Ecto neural progenitor cell (in vitro differentiated cells): ENCODE measurements at places on chromosomes 16 and 17.
A peak's percentile ranks its signal among the peaks of the same experiment; 100 is the strongest.

DNA sequence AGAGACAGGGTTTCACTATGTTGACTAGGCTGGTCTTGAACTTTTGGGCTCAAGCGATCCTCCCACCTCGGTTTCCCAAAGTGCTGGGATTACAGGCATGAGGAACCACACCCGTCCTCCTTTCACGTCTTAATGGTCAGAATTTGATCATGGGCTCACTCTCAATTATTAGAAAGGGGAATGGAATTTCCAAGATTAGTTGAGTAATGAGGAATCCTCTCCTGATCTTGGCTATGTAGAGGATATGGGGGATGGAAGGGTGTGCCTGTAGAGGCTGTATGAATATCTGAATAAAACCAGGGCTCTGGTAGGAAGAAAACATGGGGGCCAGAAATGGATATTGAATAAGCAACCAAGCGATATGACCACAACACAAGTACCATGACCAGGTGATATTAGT lies 25.9 kb upstream of the SMURF2 start:
- DNase-seq: no peak

- no peak for DNase-seq
Observed at GRCh38 chr16:88798073-88798472, 5.5 kb upstream of the CDT1 start.

GRCh38 chr16:49466529-49466831 lies 92.9 kb downstream of the C16orf78 start:
- no peak for DNase-seq

DNA sequence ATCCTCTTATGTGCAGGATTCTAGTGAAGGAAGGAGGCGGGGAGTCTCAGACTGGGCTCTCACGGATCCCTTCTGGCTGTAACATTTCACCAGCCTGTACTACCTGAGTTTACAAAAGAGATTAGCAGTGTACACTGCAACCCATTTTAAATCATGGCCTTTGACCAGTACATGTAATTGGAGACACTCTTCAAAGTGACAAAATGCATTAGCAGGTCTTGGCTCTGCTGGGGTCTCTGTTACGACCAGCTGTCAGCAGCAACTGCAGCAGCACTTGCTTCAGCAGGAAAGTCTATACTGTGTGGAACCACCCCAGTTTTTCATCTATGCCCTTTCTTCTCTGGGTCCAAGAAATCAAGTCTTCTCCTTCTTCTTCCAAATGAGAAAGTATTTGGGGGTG lies 322.8 kb upstream of the ASIC2 start:
- no peak for DNase-seq

- no peak for DNase-seq
Observed at GRCh38 chr16:2415085-2415484, 14.2 kb upstream of the CCNF start.

GRCh38 chr16:25014500-25015147 lies 545 bp downstream of the ARHGAP17 start:
- DNase-seq: peak; percentile 76

DNA sequence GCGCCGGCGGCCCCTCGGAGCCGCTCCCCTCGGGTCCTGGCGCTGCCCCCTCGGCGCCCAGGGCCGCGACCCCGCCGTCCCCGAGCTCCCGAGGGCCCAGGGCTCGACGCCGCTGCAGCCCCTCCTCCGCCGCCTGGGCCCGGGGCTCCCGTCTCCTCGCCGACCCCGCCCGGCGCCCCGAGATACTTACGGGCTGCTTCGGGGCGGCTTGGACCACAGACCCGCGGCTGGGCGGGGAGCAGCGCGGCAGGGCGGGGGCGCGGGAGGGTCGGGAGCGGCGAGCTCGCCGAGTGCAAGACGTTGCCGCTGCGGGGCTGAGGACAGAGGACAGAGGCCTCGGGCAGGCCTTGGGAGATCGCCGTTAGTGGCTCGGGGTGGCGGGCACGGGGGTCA lies 290 bp downstream of the TOB1 start:
- DNase-seq: no peak

GRCh38 chr17:42720996-42721583 lies 23.8 kb downstream of the EZH1 start:
- no peak for DNase-seq

GRCh38 chr16:87306516-87306915 lies 10.7 kb downstream of the C16orf95 start:
- DNase-seq: no peak

DNA sequence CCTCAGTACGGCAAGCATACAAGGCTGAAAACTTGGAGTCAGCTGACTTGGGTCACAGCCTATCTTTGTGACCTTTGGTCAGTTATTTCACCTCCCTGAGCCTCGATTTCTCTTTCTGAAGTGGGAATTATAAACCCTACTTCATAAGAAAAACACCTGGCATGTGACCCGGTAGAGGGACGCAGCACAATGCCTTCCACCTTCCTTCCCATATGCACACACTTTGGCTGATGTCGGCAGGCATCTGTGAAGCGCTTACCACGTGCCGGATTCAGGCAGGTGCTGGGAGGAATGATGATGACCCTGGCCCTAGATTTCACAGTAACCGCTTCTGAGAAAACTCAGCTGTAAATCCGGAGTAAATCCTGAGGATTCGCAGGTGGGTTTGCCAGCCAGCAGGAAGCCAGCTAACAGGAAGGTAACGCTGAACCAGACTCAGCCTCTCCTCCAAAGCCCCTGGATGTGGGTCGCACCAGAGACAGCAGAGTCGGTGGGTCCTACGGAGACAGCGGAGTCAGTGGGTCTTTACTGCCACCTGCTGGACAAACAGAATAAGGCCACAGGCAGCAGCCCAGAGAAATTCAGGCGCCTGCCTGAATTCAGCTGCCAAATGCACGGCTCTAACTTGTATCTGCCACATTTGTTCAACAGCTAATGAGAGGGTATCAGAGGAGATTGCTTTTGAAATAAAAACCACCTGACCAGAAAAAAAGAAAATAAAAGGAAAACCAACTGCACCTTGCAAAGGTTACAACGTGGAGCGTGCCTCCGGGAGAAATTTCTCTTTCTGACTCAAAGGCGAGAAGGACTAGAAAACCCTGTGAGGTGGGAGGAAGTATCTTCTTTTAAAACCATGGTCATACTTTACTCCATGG lies 16.6 kb downstream of the COPRS start:
- peak; percentile 89 for DNase-seq

- DNase-seq: no peak
Observed at GRCh38 chr16:27235055-27235937, 32.0 kb downstream of the KDM8 start.

- DNase-seq: no peak
Observed at GRCh38 chr17:17675925-17676534, 5.2 kb upstream of the RAI1 start.

DNA sequence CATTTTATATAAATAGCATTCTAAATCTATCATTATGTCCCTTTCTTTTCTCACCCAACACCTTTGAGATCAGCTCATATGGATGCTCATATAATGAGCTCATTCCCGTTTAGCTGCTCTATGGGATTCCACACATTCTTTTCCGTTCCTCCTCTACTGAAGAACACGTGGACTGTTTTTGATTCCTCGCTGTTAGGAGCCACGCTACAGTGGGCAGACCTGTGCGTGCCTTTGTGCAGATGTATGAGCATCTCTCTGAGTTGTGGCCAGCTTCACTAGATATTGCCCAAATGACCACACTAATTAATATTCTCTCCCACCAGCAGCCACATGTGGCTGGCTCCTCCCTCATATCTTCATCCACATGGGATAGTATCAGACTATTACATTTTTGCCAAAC lies 6.0 kb upstream of the TNFRSF13B start:
- no peak for DNase-seq

DNA sequence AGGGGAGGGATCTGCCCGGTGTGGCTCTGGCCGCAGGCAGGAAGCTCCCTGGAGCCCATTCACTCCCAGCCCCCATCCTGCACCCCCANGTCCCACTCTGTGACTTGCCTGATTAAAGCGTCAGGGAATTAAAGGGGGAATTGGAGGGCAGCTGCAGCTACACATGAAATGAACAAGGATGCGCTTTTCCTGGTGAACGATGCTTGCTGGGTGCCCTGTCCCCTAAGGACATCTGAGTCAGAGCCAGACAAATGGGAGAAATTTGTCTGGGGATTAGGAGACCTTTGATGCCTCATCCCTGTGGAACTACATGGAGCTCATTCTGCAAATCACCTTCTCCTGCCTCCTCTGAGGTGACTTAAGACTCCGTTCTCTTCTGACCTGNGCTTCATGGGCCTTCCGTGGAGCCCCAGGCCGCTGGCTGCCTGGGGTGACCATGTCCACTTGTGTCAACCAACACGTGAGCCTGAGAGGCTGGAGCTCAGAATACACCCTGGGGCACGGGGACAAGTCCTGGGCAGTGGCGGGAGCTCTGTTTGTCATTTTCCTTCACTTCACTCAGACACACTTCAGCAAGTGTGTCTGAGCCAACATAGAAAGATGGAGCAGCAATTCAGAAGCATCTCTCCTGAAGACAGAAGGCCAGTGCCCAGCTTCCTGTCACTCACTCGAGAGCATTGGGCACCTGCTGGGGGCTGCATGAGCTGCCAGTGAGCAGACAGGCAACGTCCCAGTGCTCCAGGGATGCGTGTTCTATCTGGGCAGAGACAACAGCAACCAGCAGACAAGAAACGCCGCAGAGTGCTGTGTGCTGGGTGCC lies 54.1 kb downstream of the METRNL start:
- peak; percentile 34 for DNase-seq

DNA sequence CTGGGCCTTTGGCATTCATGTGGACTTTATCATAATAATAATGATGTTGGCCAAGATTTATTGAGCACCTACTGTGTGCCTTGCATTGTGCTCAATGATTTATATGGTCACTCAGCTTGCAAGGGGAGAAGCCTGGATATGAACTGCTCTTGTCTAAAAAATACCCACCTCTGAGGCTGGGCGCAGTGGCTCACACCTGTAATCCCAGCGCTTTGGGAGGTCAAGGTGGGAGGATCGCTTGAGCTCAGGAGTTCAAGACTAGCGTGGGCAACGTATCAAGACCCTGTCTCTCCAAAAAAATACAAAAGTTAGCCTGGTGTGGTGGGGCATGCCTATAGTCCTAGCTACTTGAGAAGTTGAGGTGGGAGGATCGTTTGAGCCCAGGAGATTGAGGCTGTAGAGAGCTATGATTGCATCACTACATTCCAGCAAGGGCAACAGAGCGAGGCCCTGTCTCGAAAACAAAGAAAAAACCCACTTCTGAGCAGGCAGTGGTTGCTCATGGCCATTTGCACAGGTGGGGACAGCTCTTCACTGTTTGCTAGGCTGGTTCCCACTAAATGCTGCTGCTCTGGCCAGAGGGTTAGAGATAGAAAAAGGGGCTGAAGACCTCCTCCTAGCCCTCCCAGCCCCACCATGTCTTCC lies 4.3 kb upstream of the ADGRG1 start:
- DNase-seq: no peak

GRCh38 chr17:39054111-39054645 lies 87.0 kb upstream of the FBXO47 start:
- DNase-seq: no peak

- DNase-seq: no peak
Observed at GRCh38 chr16:67881621-67882161, 3.0 kb upstream of the NRN1L start.

DNA sequence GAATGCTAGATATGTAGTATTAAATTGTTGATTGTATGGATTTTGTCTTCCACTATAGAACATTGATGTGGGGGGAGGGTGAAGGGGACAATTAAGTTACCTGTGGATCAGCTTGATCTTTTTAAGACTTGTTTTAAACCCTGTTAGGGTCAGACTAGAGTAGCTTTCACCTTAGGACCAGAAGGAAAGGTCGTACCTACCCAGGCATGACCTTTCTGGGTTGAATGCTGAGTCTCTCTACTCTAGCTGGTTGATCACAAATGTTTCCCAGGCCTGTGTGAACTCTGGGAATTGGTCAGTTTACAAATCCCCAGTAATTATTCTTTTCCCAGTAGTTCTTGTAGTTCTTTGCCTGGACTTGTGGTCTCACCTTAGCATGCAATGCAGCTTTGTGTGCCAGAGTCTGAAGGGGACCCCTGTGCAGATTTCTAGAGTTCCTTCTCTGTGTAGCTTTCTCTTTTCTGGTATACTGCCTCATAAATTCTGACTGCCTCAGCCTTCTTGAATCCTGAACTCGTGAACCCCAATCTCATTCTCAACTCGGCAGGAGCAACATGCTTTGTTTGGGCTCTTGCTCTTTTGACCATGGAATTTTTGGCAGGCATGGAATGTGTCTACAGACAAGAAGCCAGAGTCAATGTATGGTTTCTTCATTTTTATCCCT lies 54.1 kb downstream of the VMP1 start:
- DNase-seq: no peak

GRCh38 chr17:48441231-48441711 lies 11.3 kb upstream of the SKAP1 start:
- no peak for DNase-seq

DNA sequence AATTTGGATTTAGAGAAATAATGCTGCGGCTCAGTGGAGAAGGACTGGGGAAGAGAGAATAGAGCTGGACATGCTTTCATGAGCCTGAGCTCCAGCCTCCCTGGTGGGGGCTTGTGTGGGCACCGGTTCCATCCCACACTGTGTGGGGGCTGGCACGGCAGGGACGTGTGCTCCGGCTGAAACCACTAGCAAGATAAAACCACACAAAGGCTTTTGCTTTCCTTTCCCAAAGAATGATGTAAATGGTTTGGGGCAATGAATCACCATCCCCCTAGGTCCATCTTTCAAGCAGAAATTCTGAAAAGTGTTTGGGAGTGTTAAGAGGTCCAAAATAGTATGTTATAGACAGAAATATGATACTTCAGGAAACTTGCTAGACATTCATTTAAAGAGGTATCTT lies 77.0 kb downstream of the CDH11 start:
- no peak for DNase-seq

- DNase-seq: no peak
Observed at GRCh38 chr16:85518398-85519049, 94.6 kb upstream of the GSE1 start.

GRCh38 chr16:138049-138417 lies 440 bp downstream of the NPRL3 start:
- DNase-seq: peak; percentile 82

DNA sequence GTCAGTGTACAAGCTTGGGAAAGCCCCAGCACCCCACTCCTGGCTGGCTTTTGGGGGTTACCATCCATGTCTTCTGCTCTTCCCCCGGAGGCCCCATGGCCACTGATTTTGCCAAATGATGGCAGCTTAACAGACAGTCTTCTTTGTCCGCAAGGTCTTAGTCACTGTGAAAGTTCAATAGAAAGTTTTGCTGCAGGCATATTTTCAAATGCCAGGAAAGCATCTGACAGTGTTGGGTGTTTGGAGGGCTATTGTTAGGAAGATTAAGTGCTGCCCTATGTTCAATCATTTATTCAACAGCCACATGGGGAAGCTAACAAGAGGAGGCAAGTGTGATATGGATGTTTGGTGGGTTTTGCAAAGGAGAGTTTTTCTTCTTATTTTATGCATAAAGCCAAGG lies 122.4 kb downstream of the TOX3 start:
- no peak for DNase-seq

- no peak for DNase-seq
Observed at GRCh38 chr16:86568677-86569623, 2.3 kb downstream of the FOXC2 start.
